ENCODE measurements at places on chromosomes 1 and 21.

- H3K36me3 ChIP-seq = no peaks in the 10 kb centered on the region
- no peak overlapping the region for H3K4me3 ChIP-seq
- DNase-seq = no peak
- H3K27me3 ChIP-seq = no peaks in the 10 kb centered on the region
Measured at GRCh38 chr1:206954459-206955342, 8.4 kb upstream of the PIGR start.

- H3K27ac ChIP-seq = peak overlapping the region; percentile 53
- peak; percentile 24 for DNase-seq
- no peaks in the 10 kb centered on the region for H3K27me3 ChIP-seq
- H3K4me1 ChIP-seq = peaks cover 82% of the 10 kb centered on the region
- peaks cover 18% of the 10 kb centered on the region for H3K36me3 ChIP-seq
Measured at GRCh38 chr1:39268112-39268581, 63.7 kb downstream of the MACF1 start.

GRCh38 chr1:91742848-91743292, 143.1 kb downstream of the TGFBR3 start:
- peaks cover 25% of the 10 kb centered on the region for H3K36me3 ChIP-seq
- H3K27me3 ChIP-seq = no peaks in the 10 kb centered on the region
- H3K4me1 ChIP-seq = peaks cover 3% of the 10 kb centered on the region
- H3K27ac ChIP-seq = no peak overlapping the region
- no peak for DNase-seq

DNA sequence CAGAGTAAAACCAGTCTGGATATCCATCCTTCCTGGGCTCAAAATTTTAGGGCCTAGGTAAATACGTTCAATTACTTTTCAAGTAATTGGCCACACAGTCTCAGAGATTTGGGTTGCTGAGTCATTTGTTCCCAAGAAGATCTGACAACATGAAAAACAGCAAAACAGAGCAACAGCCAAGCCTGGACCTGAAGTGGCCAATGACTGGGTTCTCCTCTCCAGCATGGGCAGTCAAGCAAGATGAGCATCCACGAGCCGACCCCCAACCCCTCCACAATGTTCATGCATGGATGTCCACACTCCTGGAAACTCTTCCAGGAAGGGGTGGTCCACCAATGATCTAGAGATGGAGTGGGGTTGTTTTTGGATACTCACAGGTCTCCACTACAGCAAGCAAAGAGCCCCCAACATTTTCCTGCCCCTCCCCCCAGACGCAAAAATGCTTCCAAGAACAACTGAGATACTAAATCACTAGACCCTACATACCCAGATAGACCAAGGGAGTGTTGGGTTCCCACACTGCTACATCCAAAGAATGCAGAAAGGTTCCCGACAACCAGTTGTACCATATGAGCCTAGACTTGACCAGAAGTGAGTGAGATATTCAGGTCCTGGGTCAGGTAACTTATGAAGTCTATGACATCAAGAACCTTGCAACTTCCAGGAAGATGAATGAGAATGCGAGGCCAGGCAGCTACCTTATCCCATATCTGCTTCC, 73.0 kb downstream of the CD46 start:
- H3K27me3 ChIP-seq = no peaks in the 10 kb centered on the region
- H3K36me3 ChIP-seq = peaks cover 26% of the 10 kb centered on the region
- peak overlapping the region; percentile 92 for H3K27ac ChIP-seq
- peak overlapping the region; percentile 77 for H3K4me3 ChIP-seq
- peak; percentile 22 for DNase-seq

- H3K4me3 ChIP-seq = no peak overlapping the region
- no peak overlapping the region for H3K27ac ChIP-seq
- DNase-seq = peak; percentile 37
- H3K36me3 ChIP-seq = no peaks in the 10 kb centered on the region
- peaks cover 9% of the 10 kb centered on the region for H3K4me1 ChIP-seq
Measured at GRCh38 chr1:22889213-22889827, 83.3 kb downstream of the LACTBL1 start.

GRCh38 chr1:67307251-67308060, at the start of gene IL12RB2:
IL12RB2 (plus strand) TSS chr1:67307873; CDS start chr1:67320369, 12,496 bp downstream.
- H3K36me3 ChIP-seq = peaks cover 27% of the 10 kb centered on the region
- H3K4me1 ChIP-seq = peaks cover 50% of the 10 kb centered on the region
- H3K4me3 ChIP-seq = peak within 1 kb of the TSS; percentile 84
- DNase-seq = peak; percentile 77
- peak within 1 kb of the TSS; percentile 93 for H3K27ac ChIP-seq

GRCh38 chr1:938088-938683, 14.5 kb downstream of the SAMD11 start:
- DNase-seq = no peak
- no peaks in the 10 kb centered on the region for H3K36me3 ChIP-seq
- H3K4me1 ChIP-seq = peaks cover 4% of the 10 kb centered on the region

DNA sequence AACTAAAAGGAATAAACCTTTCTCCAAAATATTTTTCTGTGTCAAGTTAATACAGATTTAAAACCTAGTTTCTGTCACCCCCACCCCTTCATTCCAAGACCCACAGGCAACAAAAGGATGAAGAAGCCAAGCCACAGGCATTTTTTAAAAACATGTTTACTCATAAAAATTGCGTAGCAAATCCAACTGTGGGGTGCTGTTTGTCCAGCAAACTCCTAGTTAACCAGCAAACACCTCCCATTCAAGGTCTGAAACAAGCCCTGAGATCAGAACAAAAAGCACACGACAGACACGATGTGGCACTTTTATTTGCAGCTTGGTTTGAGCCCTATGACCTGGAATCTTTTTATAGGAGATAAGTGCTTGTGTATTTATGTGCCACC, 149.9 kb upstream of the CAMK1G start:
- no peak overlapping the region for H3K27ac ChIP-seq
- H3K4me3 ChIP-seq = no peak overlapping the region
- DNase-seq = no peak
- peaks cover 4% of the 10 kb centered on the region for H3K27me3 ChIP-seq
- no peaks in the 10 kb centered on the region for H3K4me1 ChIP-seq

DNA sequence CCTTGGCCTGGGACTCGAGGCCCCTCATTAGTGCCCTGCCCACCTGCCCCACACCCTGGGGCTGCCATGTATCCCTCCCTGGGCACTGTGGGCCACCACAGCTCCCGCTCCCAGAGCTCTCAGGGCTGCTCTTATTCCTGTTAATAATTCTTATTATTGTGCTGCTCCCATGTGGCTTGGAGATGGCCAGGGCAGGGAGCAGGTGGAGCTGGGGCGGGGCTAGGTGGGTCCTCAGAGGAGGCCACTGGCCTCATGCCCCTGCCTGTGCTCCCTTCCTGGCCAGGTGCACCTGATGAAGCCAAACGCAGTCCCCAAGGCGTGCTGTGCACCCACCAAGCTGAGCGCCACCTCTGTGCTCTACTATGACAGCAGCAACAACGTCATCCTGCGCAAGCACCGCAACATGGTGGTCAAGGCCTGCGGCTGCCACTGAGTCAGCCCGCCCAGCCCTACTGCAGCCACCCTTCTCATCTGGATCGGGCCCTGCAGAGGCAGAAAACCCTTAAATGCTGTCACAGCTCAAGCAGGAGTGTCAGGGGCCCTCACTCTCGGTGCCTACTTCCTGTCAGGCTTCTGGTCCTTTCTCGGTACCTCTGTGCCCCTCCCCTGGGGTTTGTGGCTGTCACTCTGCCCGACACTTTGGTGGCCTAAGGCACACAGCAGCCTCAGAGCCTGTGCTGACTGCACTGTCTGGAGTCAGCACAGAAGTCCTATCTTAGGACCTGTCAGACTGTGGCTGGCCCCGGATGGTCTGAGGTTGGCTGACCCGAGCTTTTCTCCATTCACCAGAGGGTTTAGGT, 34.1 kb downstream of the BMP8A start:
- DNase-seq = peak; percentile 75
- H3K27me3 ChIP-seq = no peaks in the 10 kb centered on the region
- H3K27ac ChIP-seq = peak overlapping the region; percentile 66
- H3K4me3 ChIP-seq = no peak overlapping the region
- H3K4me1 ChIP-seq = peaks cover 8% of the 10 kb centered on the region
